ENCODE measurements at places on chromosomes 7 and 10.

- DNase-seq: no peak
These were observed 5.1 kb downstream of the FZD8 start for GRCh38 chr10:35636956-35637355.

- DNase-seq: no peak
These were observed 2.8 kb upstream of the GNAI1 start for GRCh38 chr7:80131675-80132435.

DNA sequence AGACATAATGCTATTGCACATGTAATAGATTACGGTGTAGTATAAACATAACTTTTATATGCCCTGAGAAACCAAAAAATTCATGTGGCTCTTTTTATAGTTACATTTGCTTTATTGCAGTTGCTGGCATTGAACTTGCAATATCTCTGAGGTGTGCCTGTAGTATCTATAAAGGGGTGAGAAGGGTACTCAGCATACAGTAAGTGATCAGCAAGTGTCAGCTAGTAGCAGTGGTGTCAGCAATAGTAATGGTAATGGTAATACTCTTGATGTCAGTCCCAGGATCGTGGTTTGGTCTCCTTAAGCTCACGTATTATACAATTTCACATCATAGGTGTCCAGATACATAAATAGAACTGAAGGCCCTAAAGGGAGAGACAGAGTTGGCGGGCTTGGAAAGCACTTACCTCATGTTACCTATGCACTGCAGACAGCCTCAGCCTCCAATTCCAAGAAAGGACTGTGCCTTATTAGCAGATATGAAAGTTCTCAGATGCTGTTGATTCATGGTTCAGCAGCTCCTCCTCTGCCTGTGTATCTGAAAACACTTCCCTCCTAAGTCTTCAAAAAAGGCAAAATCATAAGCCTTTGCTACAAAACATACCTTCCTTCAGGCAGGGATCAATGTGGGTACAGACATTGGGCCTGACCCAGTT is 6.6 kb upstream of the GIMAP7 start:
- no peak for DNase-seq

DNA sequence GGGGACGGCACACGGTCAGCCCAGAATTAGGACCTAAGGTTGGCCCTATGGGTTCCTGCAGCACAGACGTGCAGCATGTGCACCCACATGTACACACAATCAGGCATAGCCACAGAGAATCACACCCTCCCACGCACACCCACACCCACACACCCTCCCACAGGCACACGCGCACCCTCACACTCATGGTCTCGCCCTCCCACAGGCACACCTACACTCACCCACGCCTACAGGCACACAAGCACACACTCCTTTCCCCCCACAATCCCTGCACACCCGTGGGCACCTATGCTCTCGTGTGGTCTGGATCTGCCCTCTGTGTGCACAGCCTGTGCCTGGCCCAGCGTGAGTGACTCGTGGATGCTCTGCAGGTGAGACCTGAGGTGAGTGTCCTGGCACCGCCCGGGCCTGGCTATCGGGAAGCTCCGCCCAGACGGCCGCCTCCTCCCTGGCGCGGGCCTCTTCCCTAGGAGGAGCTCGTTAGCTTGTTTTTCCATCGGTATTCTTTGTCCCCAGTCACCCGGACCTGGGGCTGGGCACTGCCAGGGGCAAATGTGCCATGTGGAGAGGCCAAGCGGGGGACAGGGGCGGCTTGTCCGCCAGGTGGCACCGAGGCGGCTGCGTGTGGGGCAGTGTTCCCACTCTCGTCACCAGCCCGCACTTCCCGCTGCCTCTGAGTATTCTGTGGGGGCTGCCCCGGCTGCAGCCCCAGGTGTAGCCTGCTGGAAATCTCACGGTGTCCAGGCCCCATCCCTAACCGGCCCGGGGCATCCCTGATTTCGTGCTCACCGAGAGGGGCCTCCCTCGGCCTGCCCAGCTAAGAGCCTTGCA is 110.2 kb upstream of the FAM20C start:
- DNase-seq: no peak

- DNase-seq: no peak
These were observed 1.6 kb upstream of the COL13A1 start for GRCh38 chr10:69800109-69800508.

GRCh38 chr10:77827366-77827765 is 99.2 kb downstream of the DLG5 start:
- no peak for DNase-seq

- no peak for DNase-seq
These were observed 89.4 kb downstream of the TBXAS1 start for GRCh38 chr7:139918480-139918879.

- no peak for DNase-seq
These were observed 119.7 kb downstream of the SND1 start for GRCh38 chr7:127771707-127772106.

DNA sequence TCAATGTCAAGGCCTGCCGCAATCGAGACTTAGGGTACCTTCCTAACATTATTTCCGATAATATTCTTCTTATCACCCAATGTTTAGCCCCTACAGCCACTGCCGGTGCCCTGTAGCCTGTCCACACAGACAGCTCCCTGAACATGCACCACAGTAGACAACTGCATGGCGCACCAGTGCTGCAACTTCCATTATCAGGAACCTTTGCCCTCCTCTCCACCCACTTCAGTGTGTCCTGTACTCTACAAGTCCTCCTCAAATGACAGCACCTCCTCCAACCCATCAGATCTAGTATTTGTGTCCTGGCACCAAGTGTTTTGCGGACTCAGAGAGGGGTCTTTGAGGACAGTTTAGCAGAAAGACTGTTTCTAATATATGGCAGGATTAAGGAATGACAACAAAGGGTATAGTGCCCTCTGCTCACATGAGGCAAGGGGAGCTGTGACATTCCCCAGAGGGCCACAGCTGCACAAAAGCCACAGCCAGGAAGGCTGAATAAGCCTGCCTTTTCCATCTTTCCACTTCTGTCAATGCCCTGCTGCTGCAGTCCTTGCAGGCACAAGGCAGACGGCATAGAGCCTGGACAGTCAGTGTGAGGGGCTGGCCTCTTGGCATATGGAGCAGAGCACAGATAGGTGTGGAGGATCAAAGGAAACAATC is 335.4 kb downstream of the PARD3 start:
- no peak for DNase-seq

GRCh38 chr10:119309423-119309770 is 102.0 kb downstream of the GRK5 start:
- no peak for DNase-seq

DNA sequence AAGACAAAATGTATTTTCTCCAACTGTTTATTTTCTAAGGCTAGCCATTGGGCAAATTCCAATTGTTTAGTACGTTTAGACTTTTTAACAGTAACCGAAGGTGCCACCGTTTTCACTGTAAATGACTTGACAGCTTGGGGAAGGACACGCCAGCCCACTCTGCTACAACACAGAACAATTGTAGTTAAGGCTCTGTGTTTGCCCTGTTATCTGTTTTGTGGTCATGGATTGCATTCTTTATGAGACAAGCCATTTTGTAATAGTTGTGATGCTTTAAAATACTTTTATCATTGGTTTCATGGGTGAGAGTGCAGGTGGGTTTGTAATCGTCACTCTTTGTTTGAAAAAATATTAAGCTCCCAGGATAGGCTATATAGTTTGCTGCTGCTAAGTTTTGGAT is 6.6 kb upstream of the PITRM1 start:
- no peak for DNase-seq

GRCh38 chr10:85098835-85099521 is 770.6 kb downstream of the CCSER2 start:
- no peak for DNase-seq

GRCh38 chr10:122647383-122647968 is 52.2 kb downstream of the C10orf120 start:
- DNase-seq: no peak

GRCh38 chr10:46227936-46228562 is 58.7 kb upstream of the ANTXRL start:
- DNase-seq: no peak

DNA sequence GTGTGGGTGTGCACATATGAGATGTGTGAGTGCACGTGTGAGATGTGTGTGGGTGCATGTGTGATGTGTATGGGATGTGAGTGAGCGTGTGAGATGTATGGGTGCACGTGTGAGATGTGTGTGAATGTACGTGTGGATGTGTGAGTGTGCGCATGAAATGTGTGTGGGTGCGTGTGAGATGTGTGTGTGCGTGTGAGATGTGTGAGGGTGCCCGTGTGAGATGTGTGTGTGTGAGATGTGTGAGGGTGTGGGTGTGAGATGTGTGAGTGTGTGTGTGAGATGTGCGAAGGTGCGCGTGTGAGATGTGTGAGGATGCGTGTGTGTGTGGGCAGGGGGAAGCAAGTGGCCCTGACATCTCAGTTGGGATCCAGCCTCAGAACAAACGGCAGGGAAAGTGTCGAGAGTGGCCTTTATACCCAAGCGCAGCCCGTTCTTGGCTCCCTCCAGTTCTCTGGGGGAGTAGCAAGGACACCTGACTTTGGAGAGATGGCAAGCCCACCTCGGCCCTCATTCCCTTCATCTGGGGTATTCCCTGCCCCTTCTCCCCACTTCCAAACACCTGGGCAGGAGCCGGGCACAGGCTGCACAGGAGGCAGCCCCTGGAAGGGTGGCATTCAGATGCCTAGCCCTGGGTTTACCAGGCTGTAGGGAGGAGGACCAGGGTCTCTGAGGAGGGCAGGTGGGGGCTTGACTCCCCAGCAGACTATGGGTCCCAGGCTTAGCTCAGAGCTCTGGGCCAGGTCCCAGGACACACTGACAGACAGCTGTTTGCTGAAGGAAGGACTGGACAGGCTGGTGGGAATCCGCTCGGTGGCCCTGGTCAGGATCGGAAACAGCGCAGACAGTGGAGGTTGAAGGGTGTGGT is 31.6 kb downstream of the PPIF start:
- no peak for DNase-seq

DNA sequence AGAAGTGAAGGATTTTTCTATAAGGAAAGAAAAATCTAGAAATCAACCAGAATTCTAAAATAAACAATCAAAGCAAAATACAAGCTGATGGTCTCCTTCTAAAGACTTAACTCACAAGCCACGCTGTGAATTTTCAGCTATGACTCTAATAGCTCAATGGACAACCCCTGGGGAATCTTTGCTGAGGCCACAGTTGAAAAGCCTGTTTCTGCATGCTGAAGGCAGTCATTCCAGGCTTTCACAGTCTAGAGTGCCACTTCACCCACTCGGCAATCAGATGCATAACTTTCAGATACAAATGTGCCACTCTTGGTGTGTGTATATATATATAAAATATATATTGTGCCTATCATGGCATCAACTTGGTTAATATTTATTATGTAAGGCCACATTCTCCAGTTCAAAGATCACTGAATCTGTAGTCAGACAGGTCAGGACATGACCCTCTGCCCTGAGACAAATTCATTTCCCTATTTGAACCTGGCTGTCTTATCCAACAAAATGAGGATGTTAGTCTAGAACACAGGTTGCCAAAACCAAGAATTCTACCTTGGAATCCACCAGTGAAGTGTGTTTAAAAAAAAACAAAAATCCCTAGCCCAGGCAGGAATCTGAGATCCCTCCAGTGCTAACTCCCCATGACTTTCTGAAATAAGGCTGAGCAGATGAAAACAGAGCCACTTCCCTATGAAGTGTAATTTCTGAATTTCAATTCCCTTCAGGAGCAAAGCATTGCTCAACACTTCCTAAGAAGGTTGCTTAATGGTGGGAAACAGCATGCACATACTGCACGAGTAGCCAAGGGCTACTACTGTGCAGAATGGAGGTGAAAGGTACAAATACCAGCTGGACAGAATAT is 9.9 kb downstream of the LIPA start:
- no peak for DNase-seq

GRCh38 chr7:1028044-1028770 is 16.1 kb upstream of the GPR146 start:
- peak; percentile 72 for DNase-seq

GRCh38 chr7:123367031-123367430 is 167.3 kb upstream of the SLC13A1 start:
- DNase-seq: no peak

GRCh38 chr7:6226194-6226799 is 46.1 kb downstream of the CYTH3 start:
- DNase-seq: no peak

GRCh38 chr10:64098994-64099393 is 577.8 kb downstream of the REEP3 start:
- no peak for DNase-seq

- no peak for DNase-seq
These were observed 7.6 kb upstream of the ADAMTS14 start for GRCh38 chr10:70664702-70665195.

DNA sequence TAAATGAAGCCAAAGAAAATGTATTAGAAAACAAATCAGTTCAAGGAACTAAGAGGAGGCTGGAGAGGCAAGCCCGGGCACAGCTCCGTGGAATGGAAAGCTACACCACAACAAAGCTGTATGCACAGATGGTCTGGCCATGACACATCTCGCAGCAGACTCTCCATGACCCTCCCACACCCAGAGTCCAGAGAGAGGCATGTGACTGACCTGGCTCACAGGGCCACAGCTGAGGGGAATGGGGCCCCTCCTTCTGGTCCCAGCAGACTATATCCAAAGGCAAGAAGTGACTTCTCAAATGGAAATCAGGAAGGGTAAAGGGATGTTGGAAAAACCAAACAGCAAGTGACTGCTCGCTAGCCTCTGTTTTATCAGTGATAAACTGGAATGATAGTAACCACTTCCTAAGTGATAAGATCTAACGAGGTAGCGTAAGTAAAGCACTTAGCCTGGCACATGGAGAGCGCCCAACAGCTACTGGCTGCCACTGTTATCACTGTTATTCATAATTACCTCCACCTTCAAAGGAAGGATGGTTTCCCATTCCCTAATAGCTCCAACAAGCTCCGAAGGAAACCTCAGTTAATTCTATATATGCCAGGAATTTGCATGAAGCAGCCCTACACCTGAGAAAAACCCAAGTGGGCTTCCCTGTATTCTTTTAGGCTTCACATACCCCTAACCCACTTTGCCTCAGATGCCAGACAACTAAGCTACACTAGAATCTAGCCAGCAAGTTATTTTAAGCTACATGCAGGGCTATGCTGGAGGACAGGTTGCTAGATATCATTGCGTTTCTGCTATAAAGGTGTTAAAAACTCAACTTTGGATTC is 8.4 kb downstream of the OSBPL3 start:
- no peak for DNase-seq

Data from NCI-H748 treated with DMSO at 0.1 percent for 48 hours (cell line).